ENCODE measurements at places on chromosomes 7 and 10.

DNA sequence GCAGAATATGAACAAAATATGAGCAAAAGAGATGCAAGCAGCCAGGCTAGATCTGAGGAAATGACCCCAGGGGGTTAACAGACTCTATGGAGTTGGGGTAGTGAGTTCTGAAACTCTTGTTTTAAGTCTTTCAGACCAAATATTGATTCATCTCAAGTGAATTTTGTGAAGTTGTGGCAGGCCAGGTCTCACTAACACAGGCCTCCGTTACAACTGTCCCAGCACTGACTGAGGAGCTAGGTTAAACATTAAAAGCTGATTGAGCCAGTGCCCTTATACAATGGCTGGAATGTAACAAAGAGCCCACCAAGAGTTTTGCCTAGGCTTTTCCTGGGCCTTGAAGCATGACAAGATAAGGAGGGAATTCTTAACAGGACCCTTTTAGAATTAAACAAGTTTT lies 192.3 kb upstream of the STK17A start:
- DNase-seq = no peak

DNA sequence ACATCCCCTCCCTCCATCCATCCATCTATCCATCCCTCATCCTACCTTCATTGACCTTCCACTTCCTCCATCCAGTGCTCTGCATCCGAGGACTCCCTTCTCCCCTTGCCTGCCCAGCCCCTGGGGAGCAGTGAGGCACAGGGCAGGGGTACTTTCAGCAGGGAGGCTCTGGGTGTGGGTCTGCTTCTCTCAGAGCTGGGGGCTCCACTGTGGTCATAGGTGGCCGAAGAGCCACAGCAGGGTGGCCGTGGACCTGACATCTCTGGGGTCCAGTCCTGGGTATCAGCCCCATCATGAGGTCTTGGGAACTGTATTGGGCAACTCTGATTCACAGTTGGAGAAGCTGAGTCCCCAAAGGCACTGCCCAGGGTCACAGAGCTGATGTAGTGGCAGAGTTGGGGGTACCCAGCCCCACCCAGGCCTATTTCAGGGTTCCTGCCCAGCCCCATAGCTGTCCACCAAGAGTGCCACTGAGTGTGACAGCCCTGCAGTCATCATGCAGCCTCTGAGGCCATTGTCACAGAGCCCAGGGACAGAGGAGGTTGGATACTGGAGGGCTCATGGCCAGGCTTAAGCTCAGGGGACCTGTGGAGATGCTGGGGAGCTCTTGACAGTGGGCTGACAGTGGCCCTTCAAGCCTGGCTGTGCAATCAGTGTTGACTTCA lies 35.3 kb upstream of the DPYSL4 start:
- no peak for DNase-seq

DNA sequence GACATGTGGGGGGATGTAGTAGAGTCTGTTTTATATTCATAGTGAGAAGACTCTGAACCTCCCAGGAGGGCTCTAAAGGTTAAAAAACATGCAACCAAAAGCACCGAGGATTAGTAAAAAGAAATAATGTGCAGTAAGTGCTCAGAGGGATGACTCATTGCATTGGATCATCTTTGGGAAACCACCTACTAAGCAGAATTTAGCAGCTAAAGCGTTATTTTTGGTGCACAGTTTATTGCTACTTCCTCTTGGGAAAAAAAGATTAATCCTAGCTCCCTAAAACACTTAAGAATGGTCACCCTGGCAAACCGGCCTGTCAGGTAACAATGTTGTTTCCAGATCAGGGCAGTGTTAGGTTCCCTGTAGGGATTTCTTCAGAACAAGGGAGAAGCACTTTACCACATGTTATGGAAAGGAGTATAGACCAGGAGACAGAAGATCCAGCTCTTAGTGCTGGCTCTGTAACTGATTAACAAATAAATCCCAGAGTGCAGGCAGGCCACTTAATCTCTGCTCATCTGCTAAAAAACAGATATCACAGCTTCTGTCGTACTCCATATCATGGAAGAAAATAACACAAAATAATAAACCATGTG lies 44.8 kb upstream of the FAM133B start:
- DNase-seq = no peak

- no peak for DNase-seq
Observed at GRCh38 chr10:66746711-66747110, 179.1 kb upstream of the LRRTM3 start.

GRCh38 chr10:44925224-44925623 lies 14.1 kb downstream of the TMEM72 start:
- no peak for DNase-seq

GRCh38 chr10:35875016-35875676 lies 233.1 kb upstream of the FZD8 start:
- no peak for DNase-seq

- DNase-seq = no peak
Observed at GRCh38 chr7:51602376-51602775, 285.8 kb upstream of the COBL start.

- DNase-seq = no peak
Observed at GRCh38 chr10:63751836-63752235, 230.6 kb downstream of the REEP3 start.

DNA sequence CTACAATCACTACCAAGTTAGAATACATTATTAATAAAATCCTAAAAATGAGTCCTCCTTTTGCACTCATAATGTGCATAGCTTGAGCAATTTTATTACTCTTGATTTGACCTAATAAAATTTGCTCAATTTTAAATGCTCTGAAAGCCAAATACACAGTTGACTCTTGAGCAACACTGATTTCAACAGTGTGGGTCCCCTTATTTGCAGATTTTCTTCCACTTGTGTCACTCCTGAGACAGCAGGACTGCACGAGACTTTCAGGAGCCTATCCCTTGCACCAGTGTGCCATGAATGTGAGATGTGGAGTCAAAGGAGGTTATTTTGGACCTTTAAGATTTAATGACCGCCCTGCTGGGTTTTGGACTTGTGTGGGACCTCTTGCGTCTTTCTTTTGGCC lies 23.2 kb downstream of the RNF216 start:
- no peak for DNase-seq

- DNase-seq = no peak
Observed at GRCh38 chr10:75971402-75972211, 540.2 kb downstream of the LRMDA start.

DNA sequence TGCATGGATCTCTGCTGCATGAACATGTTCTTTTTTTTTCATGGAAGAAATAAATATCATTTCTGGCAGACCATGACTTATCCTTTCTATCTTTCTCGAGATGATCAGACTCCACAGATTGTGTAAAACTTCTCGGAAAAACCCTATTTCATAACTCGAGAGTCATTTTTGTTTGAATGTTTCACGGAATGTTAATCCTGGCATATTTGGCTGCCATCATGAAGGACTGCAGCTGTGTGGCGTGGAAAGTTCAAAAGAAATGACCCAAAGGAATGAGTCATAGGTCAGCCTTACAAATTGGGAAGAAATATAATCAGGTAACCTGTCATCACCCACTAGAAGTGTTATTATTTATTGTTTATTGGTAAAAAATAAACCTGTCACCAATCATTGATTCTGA lies 566.8 kb downstream of the SDK1 start:
- no peak for DNase-seq

DNA sequence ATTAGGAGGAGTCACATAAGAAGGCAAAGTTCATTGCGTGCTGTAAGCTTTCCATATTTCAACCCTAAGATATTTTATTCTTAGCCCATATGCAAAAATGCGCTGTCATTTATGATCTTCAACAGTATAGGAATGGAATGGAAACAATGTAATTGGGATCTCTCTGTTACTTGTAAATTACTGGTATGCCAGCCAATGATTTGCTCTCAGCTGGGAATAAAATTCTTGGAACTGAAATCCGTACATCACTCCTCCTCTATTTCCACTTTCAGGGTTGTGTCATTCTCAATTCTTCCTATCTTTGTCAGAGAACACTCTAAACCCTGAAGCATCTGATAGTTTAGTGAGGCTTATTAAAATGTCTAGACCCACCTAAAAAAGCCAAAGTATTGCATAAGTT lies 80.7 kb upstream of the STEAP4 start:
- no peak for DNase-seq

GRCh38 chr7:102467581-102468477 lies 3.0 kb downstream of the LRWD1 start:
- no peak for DNase-seq

DNA sequence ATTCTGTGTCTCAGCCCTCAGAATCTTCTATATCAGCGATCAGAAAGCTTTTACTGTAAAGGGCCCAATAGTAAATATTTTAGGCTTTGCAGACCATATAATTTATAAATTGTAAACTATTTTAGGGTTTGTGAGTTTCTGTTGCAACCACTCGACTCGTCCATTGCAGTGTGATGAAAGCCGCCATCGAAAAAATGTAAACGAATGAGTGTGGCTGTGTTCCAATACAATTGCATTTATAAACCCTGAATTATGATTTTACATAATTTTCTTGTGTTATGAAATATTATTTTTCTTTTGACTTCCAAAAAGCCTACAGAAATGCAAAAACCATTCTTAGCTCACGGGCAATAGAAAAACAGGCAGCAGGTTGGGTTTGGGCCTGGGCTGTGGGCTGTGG lies 62.5 kb upstream of the ADO start:
- DNase-seq = no peak

DNA sequence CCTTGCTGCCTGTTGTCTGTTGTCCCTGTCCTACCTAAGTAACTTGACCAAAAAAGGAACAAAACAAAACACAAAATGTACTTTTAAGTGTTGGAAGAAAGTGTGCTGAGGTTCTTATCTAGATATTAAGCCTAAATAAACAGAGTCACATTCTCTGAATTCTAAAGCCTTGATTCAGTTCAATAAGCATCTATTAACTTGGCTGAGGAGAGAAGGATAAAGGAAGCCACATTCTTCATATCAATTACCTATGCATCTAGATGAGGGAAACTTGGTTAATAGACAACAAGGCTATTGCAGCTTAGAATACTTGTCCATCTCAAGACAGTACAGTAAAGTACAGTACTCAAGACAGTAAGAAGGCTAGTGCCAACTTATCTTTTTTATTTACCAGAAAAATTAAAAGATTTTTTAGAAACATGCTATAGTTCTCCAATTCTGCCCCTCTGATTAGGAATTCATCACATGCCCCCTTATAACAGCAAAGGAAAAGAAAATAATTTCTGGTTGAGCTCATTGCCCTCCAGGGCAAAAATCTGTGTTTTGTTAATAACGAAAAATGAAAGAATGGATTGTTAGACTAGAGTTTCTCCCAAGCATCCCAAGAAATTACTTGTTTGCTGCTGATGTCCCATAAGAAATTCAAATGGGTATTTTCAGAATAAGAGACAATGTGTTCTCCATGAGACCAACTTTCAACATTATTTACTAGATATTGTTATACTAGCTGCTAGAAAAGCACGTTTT lies 546.5 kb upstream of the SEMA3D start:
- DNase-seq = no peak

- DNase-seq = peak; percentile 52
Observed at GRCh38 chr10:119750391-119751230, 24.8 kb downstream of the INPP5F start.

- DNase-seq = no peak
Observed at GRCh38 chr10:79357180-79357579, 9.9 kb downstream of the PPIF start.

GRCh38 chr7:66778201-66778600 lies 37.7 kb downstream of the RABGEF1 start:
- DNase-seq = no peak

Data from T1000 (cell line).